NCI-H1436 (cell line): ENCODE measurements at places on chromosomes 2 and 18.

DNA sequence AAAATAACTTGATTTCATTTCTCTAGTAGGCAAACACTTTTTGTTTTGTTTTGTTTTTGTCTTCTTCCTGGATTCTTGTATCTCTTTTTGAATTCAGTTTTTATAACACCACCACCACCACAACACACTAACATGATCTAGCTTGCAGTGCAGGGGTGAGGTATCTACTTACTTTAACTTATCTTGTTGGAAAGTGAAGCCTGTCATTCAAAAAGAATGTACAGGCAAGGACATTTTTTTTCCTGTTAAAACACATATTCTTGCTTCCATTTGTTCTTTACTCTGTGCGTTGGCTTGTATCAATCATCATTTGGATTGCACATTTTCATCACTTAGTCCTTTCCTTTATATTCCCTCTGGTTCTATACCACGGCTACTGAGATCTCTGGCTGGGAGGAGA, 824.2 kb downstream of the PLCL1 start:
- no peak for DNase-seq

DNA sequence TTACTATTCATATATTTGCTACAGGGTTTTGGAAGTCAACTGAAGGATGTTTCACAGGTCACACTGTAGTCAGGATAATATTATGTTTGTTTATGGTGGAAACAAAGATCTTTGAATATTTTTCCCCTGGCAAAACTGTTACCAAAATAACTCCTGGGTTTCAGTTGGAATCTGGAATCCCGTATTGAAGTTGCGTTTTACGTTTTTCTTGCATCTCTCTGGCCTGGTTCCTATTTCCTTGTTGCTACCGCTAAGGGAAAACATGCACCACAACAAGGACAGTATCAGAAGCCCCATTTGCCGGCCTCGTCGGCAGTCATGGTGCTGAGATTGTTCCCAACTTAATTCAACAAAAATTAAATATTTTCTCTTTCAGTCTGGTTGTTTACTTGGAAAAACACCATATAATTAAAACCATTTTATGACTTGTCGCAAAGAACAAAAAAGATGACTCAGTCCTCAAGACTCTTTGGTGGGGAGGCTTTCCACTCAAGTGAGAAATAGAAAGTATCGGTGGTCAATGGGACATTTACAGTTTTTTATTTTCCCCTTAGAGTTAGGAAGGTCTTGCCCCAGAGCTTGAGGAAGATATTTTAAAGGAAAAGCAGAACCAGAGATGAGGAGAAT, 42.3 kb downstream of the EN1 start:
- DNase-seq: no peak

- no peak for DNase-seq
These were observed 49.0 kb upstream of the HAAO start for GRCh38 chr2:42841344-42841743.

DNA sequence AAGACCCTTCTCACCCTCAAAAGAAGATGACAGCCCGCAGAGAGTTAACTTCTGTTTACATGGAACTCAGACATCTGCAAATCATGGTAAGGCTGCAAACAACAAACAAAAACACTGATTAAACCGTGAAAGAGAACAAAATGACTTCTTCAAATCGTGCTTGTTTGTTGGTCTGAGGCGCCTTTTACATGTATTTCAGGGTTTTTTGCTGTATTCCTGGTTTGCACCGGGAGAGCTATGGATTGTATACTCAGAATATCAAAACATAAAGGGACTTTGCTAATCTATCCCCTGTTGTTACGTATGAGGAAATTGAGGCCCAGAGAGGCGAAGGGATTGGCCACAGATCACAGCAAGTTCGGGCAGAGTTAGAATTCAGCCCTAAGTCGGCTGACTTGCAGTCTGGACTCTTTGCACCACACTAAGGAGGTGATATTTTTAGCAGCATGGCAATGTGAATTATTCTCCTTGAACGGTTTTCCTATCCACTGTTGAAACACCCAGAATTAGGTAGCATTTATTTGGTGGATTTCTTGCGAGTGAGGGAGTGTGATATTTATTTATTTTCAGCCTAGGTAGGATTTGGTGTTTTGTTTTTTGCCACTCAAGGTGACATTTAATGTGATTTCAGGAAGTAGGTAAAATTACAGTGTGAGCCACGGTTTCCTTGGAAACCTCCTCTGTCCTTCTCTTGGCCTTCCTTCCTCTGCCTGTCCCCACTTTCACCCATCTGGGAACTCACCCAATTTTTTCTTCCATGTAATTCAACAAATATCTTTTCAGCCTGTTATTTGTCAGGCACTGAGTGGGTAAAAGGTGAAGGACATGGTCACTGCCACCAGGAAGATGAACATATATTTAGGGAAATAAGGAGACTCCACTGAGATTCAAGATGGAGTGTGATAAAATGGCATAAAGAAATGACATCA, 980 bp upstream of the PDE6D start:
- no peak for DNase-seq

GRCh38 chr2:23456881-23457760, 72.1 kb downstream of the KLHL29 start:
- no peak for DNase-seq

DNA sequence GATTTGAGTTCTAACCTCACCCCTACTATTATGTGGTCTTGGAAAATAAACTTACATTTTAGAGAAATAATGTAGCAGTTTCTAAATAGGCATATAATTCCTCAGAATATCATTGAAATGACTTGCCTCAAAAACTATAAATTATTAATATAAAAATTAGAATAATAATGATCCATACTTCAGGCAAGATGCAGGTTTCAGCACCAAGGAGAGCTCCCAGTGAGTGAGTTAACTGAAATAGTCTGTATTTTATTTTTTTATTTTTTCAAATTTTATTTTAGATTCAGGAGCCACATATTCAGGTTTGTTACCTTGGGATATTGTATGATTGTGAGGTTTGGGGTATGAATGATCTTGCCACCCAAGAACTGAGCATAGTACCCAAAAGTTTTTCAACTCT, 472.2 kb upstream of the DCC start:
- DNase-seq: no peak

- DNase-seq: no peak
These were observed 47.6 kb upstream of the IL1R1 start for GRCh38 chr2:102094917-102095316.

DNA sequence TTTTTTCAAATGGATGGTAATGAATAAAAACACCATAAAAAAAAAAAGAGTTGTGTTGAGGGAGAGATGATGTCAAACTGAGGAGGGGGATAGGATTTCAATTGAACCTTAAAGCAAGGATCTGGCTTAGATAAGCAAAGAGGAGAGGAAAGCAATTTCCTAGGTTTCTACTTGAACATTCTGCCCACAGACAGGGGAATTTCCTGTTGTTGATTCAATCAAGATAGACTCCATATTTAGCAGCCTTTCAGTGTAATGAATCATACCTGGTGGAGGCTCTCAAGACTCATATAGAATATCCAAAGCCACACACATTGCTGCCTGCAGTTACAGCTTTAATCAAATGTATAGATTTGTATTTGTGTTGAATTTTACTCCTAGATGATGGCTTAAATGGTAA, 294.4 kb upstream of the PIK3C3 start:
- no peak for DNase-seq

GRCh38 chr2:172462373-172462848, 35.0 kb downstream of the ITGA6 start:
- no peak for DNase-seq

DNA sequence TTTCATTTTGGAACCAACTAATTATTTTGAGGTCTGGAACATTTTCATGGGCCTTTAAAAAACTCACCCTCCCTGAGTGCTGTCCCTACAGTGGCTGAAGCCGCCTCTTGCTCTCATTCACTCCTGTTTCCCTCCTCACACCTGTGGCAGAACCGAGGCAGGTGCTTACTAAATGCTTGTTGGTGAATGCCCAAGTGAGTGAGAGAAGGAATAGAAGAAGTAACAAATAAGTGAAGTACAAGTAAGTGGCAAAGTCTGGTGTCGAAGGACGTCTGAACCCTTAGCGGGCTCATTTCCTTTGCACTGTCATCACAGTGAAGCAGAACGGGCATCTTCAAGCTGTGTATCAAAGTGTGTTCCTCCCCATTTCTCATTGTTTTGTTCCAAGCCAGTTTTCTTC, 135.2 kb downstream of the RHBDD1 start:
- no peak for DNase-seq

- peak; percentile 59 for DNase-seq
These were observed 94.2 kb upstream of the CDH20 start for GRCh38 chr18:61239051-61239450.

DNA sequence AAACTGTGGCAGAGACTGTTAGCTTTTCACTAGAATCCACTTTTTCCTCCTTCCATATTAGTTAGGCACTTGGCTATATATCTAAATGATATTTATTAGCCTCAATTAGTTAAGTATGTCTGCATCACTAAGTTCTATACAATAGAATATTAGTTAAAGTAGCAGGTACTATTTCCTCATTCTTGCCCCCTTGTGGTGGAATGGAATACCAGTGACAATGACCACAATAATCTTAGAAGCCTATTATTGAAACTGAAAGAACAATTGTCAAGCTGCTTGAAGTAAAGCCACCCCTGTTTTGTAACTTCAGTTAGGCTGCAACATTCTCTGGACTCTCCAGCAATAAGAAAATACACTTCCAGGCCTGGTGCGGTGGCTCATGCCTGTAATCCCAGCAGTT, 476.3 kb upstream of the VWC2L start:
- no peak for DNase-seq

GRCh38 chr2:201972621-201973255, 60.9 kb upstream of the FZD7 start:
- no peak for DNase-seq
